ENCODE measurements at places on chromosomes 16 and 17. TPM values are rescaled to one million over a fixed set of nuclear protein-coding genes. Genes with fewer than 3 reads are reported as not detected.

The ARHGAP44 gene
- 7.4 TPM for total RNA-seq

- no peaks in the 10 kb centered on the region for H3K36me3 ChIP-seq
- DNase-seq = peak; percentile 71
- no peaks in the 10 kb centered on the region for H3K4me1 ChIP-seq
- no peaks in the 10 kb centered on the region for H3K27me3 ChIP-seq
- no peak overlapping the region for H3K27ac ChIP-seq
Measured at GRCh38 chr17:83065660-83066542, 13.5 kb upstream of the METRNL start.

GRCh38 chr17:17225901-17226300, 11.1 kb downstream of the FLCN start:
- no peak overlapping the region for H3K4me3 ChIP-seq
- no peaks in the 10 kb centered on the region for H3K4me1 ChIP-seq
- H3K36me3 ChIP-seq = peaks cover 20% of the 10 kb centered on the region
- H3K27me3 ChIP-seq = no peaks in the 10 kb centered on the region
- no peak overlapping the region for H3K27ac ChIP-seq

The XAF1 gene
- total RNA-seq = 74.8 TPM

The DNAH17 gene
- 0.45 TPM for total RNA-seq

DNA sequence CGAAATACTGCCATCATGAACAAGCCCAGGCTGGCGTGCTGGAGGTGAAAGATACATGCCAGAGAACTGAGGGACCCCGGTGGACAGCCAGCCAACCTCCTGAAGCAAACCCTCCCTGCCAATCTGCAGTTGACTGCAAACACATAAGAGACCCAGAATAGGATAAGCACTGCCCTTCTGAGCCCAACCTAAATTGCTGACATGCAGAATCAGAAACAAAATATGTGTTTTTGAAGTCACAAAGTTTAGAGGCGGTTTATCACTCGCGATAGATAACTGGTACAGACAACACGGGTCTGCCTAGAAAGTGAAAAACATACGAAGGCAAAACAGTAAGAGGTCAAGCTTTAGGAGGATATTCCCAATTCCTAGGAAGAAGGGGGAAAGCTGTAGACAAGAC, 14.6 kb downstream of the TOX3 start:
- H3K36me3 ChIP-seq = no peaks in the 10 kb centered on the region
- H3K27me3 ChIP-seq = no peaks in the 10 kb centered on the region
- H3K4me1 ChIP-seq = no peaks in the 10 kb centered on the region
- no peak for DNase-seq

GRCh38 chr17:78240012-78240655, 8.7 kb downstream of the TMEM235 start:
- no peak for DNase-seq
- H3K4me1 ChIP-seq = no peaks in the 10 kb centered on the region
- H3K27me3 ChIP-seq = no peaks in the 10 kb centered on the region
- H3K27ac ChIP-seq = no peak overlapping the region

DNA sequence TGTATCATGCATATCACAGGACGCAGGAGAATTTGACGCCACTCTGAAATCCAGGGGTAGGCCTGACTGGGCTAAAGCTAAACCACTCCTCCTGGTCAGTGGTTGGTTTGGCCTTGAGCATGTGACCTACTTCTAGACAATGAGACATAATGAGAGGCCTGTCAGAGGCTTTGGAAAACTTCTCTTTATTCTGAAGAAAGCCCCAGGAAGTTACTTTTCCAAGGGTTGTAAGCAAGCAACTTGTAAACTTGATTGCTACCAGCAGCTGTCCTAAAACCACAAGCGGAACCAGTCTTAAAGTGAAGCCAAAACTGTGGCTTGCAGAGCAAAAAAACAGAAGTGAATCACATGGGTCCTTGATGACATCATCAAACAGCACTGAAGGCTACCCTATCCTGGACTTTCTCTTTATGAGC, 138.2 kb upstream of the COX10 start:
- H3K4me1 ChIP-seq = peaks cover 2% of the 10 kb centered on the region
- no peak overlapping the region for H3K27ac ChIP-seq

- no peaks in the 10 kb centered on the region for H3K36me3 ChIP-seq
- H3K27ac ChIP-seq = no peak overlapping the region
- no peaks in the 10 kb centered on the region for H3K27me3 ChIP-seq
- no peaks in the 10 kb centered on the region for H3K4me1 ChIP-seq
Measured at GRCh38 chr16:66369055-66369592, 2.6 kb downstream of the CDH5 start.

DNA sequence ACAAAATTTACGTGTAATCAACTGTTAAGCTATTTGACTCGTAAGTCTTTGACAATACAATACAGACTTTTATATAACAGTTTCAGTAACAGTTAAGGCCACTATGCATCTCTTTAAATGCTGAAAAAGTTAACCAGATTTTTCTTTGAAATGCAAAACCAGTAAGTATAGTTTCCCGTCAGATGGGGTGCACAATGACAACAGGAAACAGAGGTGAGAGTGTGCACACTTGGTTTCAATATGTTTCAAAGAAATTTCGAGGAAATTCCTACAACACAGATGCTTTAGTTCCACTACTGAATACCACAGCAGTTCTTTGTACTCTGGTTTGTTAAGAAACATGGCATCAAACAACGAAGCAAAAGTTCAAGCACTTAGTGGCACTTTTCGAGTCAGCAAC, 48.4 kb downstream of the RNF157 start:
- no peak overlapping the region for H3K4me3 ChIP-seq
- H3K36me3 ChIP-seq = no peaks in the 10 kb centered on the region
- no peaks in the 10 kb centered on the region for H3K4me1 ChIP-seq
- no peak for DNase-seq
- no peaks in the 10 kb centered on the region for H3K27me3 ChIP-seq

GRCh38 chr17:77274096-77274845, 133.5 kb downstream of the SEC14L1 start:
- no peaks in the 10 kb centered on the region for H3K27me3 ChIP-seq
- no peak overlapping the region for H3K27ac ChIP-seq
- H3K4me1 ChIP-seq = no peaks in the 10 kb centered on the region
- no peak overlapping the region for H3K4me3 ChIP-seq
- H3K36me3 ChIP-seq = no peaks in the 10 kb centered on the region
- no peak for DNase-seq

The TP53TG3 gene
- not detected for total RNA-seq

- H3K4me3 ChIP-seq = no peak overlapping the region
- DNase-seq = no peak
- no peaks in the 10 kb centered on the region for H3K4me1 ChIP-seq
- no peaks in the 10 kb centered on the region for H3K36me3 ChIP-seq
- H3K27me3 ChIP-seq = no peaks in the 10 kb centered on the region
- H3K27ac ChIP-seq = no peak overlapping the region
Measured at GRCh38 chr16:59249011-59249410, 514.9 kb upstream of the GOT2 start.

GRCh38 chr16:3510416-3510815, 9.6 kb downstream of the CLUAP1 start:
- no peak for DNase-seq
- H3K27ac ChIP-seq = no peak overlapping the region
- H3K36me3 ChIP-seq = no peaks in the 10 kb centered on the region
- no peaks in the 10 kb centered on the region for H3K27me3 ChIP-seq
- no peaks in the 10 kb centered on the region for H3K4me1 ChIP-seq
- H3K4me3 ChIP-seq = no peak overlapping the region

The FSCN2 gene
- 3.1 TPM for total RNA-seq

- H3K4me1 ChIP-seq = no peaks in the 10 kb centered on the region
- H3K27ac ChIP-seq = no peak overlapping the region
Measured at GRCh38 chr17:80844418-80844990, 147.1 kb upstream of the CHMP6 start.

The MYOCD gene
- total RNA-seq = 91.6 TPM

The KIF2B gene
- total RNA-seq = not detected

DNA sequence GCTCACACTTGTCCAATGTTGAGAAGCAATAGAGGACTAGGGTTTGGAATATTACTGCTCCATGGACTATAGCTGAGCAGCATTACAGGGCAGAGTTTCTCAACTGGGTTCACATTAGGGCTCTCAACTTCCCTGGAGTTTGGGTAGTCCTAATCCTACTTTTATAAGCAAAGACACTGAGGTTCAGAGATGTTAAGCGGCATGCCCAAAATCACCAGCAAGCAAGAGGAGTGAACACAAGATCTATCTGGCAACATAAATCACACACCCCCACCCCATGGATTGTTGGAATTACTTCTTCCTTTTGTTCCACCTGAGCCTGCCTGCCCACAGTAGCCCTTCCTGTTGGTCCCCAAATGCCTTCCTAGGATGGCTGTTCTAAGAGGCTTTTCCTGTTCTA, 5.2 kb downstream of the TSNAXIP1 start:
- no peak overlapping the region for H3K4me3 ChIP-seq
- H3K27me3 ChIP-seq = no peaks in the 10 kb centered on the region
- no peaks in the 10 kb centered on the region for H3K36me3 ChIP-seq

The SDR42E2 gene
- total RNA-seq = not detected

The NPIPB9 gene
- total RNA-seq = 4.1 TPM

DNA sequence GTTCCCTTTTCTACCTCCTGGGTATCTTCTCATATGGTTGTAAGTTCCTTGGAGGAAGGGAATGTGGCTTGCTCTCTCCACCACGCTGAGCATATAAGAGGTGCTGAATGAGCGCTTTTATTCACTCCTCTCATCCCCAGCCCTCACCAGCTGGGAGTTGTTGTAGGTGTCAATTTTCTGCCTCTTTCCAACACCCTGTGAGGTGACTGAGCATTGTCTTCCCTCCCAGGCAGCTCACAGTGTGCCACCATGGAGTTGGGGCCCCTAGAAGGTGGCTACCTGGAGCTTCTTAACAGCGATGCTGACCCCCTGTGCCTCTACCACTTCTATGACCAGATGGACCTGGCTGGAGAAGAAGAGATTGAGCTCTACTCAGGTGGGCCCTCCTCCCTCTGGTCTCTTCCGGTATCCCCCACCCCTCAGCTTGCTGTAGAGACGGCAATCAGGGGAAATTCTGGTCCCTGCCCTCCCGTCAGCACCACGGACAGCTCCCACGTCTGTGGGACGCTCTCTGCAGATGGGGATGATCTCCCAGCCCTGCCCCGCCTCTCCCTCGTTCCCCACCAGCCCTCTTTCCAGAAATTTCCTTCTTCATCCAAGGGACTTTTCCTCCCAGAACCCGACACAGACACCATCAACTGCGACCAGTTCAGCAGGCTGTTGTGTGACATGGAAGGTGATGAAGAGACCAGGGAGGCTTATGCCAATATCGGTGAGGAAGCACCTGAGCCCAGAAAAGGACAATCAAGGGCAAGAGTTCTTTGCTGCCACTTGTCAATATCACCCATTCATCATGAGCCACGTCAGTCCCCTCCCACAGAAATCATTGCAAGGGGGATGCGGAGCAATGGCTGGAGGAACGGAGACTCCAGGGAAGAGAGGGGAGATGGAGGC, 18.3 kb downstream of the CIITA start:
- no peaks in the 10 kb centered on the region for H3K27me3 ChIP-seq
- no peaks in the 10 kb centered on the region for H3K4me1 ChIP-seq
- no peaks in the 10 kb centered on the region for H3K36me3 ChIP-seq

The EFNB3 gene
- total RNA-seq = 0.84 TPM

DNA sequence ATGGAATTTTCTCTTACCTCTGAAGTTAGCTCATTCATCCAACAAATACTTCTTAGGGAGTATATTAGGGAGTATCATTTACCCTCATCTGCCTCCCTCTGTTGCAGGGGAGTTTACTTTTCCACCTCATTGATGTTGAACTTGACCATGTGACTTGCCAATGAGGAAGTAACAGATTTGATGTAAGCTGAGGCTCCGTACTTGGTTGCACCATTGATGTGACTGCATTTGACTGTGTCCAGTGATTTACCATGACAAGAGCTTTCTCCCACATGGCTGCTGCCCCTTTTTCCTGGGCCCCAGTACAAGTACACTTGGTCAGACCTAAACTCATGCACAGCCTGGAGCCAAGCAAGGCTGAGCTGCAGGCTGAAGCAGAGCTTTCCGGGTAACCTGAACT, 81.6 kb upstream of the HS3ST2 start:
- H3K27ac ChIP-seq = no peak overlapping the region
- H3K27me3 ChIP-seq = no peaks in the 10 kb centered on the region
- no peaks in the 10 kb centered on the region for H3K36me3 ChIP-seq
- peaks cover 3% of the 10 kb centered on the region for H3K4me1 ChIP-seq

GRCh38 chr16:70681382-70682238, 4.2 kb downstream of the MTSS2 start:
- no peaks in the 10 kb centered on the region for H3K36me3 ChIP-seq
- no peaks in the 10 kb centered on the region for H3K27me3 ChIP-seq
- no peak overlapping the region for H3K4me3 ChIP-seq
- peak; percentile 47 for DNase-seq
- H3K4me1 ChIP-seq = no peaks in the 10 kb centered on the region
- H3K27ac ChIP-seq = no peak overlapping the region

GRCh38 chr16:9772526-9773225, 409.6 kb downstream of the GRIN2A start:
- DNase-seq = no peak
- no peak overlapping the region for H3K27ac ChIP-seq
- H3K4me1 ChIP-seq = no peaks in the 10 kb centered on the region

- peak; percentile 30 for DNase-seq
- H3K36me3 ChIP-seq = no peaks in the 10 kb centered on the region
- H3K4me3 ChIP-seq = no peak overlapping the region
- H3K27ac ChIP-seq = no peak overlapping the region
Measured at GRCh38 chr16:66256919-66257318, 109.6 kb upstream of the CDH5 start.

The GSDMA gene
- total RNA-seq = 1.2 TPM

The CCL3 gene
- 6.6 TPM for total RNA-seq

GRCh38 chr17:7478276-7479212, 887 bp downstream of the ZBTB4 start:
- H3K4me3 ChIP-seq = peak overlapping the region; percentile 91
- no peaks in the 10 kb centered on the region for H3K36me3 ChIP-seq
- no peaks in the 10 kb centered on the region for H3K27me3 ChIP-seq
- no peaks in the 10 kb centered on the region for H3K4me1 ChIP-seq

The KRTAP1-5 gene
- not detected for total RNA-seq

The IRF8 gene
- 12.5 TPM for total RNA-seq

GRCh38 chr16:10083301-10083700, 98.9 kb downstream of the GRIN2A start:
- no peaks in the 10 kb centered on the region for H3K36me3 ChIP-seq
- peaks cover 5% of the 10 kb centered on the region for H3K4me1 ChIP-seq
- no peak overlapping the region for H3K27ac ChIP-seq
- H3K4me3 ChIP-seq = no peak overlapping the region
- H3K27me3 ChIP-seq = no peaks in the 10 kb centered on the region

DNA sequence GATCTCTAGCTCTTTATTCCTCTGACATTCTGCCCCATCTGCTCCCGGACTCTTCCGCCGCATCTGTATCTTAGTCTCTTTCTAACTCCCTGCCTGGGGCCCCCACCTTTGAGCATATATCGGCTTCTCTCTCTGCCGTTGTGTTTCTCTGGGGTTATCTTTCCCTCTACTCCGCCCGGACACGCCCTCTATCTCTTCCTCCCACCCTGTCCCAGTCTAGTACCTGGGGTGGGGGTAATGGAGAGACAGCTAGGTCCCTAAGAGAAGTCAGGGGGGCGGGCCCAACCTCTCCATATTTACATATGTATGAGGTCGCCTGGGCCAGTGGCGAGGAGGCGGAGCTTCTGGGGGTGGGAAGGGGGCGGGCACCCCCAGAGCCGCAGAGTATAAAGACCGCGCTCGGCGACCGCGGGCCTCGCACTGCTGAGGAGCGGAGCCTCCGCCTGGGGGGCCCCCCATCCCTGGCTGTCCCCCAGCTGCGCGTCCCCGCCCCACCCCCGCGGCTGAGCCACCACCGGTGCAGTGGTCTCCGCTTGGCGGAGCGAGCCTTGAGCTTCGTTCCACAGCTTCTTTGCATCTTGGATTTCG, at the start of gene ATP1B2:
ATP1B2 (plus strand) TSS at position 418 of the 588 bp plus-strand sequence. CDS start 593 bp downstream, outside the sequence.
- peak within 1 kb of the TSS; percentile 14 for H3K4me3 ChIP-seq
- no peak within 1 kb of the TSS for H3K27ac ChIP-seq
- no peaks in the 10 kb centered on the region for H3K4me1 ChIP-seq
- H3K36me3 ChIP-seq = no peaks in the 10 kb centered on the region

- DNase-seq = no peak
- H3K36me3 ChIP-seq = no peaks in the 10 kb centered on the region
- H3K27me3 ChIP-seq = no peaks in the 10 kb centered on the region
Measured at GRCh38 chr16:78775161-78775561, 675.7 kb downstream of the WWOX start.

The MED13 gene
- total RNA-seq = 80.1 TPM

Data from aorta (tissue), 5 donors.